EH (cell line): ENCODE measurements at places on chromosomes 5 and 9.

DNA sequence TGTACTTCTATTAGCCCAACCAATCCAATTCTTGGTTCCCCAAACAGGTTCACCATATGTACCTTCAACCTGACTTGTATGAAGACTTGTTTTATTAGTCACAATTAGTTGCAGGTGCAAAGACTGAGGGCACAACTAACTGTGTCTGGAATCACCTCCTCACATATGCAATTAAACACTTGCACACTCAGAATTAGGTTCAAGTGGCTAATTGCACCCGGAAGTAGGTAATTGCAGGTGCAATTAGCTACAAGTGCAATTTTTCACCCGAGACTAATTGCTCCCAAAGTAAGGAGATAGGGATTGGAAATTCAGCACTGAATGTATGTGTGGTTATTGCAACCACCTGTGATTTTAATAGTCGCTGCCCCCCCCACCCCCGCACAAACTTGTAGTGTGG is 338.9 kb downstream of the ZSWIM6 start:
- DNase-seq, result no peak

- no peak for DNase-seq
Measured at GRCh38 chr9:122164286-122164685, 4.6 kb downstream of the MORN5 start.

GRCh38 chr9:18007621-18008020 is 428.8 kb downstream of the SH3GL2 start:
- no peak for DNase-seq

DNA sequence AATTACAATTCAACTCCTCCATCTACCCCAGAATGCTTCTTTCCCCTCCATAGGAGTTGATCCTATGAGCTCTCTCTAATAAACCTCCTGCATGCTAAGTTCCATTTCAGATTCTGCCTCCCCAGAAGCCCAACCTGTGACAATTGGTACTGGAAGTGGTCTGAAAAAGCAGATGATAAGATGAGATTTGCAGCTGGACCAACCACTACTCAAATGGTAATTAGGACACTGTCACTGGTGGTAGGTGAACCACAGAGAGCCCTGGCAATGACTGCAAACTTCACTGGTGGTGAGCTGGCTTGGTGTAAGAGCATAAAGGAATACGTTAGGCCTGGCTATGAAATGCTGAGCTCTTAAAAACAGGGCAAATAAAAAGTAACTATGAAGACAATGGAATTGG is 112.6 kb downstream of the ESM1 start:
- no peak for DNase-seq

GRCh38 chr9:91817493-91818224 is 132.4 kb downstream of the ROR2 start:
- DNase-seq, result peak; percentile 60

DNA sequence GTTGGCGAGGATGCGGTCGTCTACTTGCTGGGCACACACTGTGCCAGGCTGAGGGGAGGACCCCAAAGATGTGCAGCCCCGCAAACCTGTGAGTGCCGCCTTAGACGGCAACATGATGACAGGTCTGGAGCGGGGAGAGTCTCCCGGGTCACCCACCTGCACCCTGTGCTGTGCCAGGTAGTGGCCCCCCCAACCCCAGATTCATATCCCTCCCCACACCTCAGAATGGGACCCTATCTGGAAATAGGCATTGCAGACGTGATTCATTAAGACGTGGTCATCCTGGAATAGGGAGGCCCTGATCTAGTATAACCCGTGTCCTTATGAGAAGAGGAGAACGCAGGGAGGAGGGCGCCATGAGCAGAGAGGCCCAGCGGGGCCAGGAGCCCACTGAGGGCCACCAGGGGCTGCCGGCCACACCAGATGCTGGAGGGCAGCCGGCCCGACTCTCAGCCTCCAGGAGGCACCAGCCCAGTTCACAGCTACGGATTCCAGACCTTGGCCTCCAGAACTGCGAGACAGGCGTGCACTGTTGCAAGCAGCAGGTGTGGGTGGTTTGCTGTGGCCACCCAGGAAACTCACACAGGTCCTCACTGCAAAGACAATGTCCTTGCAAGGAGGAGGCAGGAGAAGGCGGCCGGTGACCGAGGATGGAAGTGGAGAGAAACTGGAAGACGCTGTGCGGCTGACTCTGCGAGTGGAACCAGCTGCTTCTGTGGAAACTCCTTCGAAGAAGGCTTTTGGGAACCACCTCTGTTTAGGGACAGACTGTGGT is 131.9 kb upstream of the LPCAT1 start:
- no peak for DNase-seq

DNA sequence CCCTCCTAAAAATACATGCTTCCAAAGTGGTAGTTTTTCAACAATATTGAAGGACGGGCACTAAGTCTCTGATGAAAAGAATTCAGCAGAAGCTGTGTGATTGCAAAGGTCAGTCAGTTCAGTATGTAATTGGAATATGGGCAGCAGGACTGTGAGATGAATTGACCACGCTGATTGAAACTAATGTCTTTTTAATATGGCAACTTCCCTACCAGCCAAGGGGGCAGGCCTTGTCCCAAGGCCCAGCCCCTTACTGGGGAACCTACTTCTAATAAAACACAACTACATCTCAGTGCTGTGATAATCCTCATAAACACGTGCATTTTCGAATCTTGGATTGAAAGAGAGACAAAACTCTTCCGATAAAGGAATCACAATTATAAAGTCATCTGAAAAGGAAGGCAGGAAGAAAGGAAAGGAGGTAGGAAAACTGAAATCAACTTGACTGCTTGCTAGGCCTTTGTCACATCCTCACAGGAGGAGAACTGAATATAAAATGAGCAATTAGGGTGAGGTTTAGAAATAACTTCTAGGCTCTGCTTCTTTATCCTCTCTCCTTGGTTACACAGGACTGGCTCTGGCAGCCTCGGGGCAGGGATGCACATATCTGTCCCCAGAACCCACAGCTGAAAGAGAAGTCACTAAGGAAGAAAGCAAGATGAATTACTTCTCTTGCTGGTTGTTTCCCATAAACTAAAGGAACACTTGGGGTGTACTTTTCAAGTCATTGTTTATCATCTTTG is 281.9 kb downstream of the GLIS3 start:
- no peak for DNase-seq

DNA sequence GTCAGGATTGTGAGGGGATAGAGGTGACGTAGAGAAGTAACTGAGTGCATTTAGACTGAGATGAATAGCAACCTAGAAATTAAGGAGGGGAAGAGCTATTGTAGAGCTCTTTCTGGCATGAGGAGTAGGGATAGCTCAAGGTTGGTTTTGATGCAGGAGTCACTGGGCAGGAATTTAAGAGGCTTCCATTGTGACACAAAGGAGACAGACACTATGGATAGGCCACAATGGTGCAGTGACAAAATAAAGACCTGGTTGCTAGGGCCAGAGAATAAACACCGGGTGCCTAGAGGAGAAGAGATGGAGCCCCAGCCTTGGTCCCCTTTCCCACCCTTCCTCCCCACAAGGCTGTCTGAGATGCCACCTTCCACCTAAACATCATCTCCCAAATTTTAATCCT is at the start of gene SPZ1:
Gene SPZ1 (plus strand): TSS at position 301 of the 400 bp plus-strand sequence. CDS start 214 bp downstream, outside the sequence.
- DNase-seq, result no peak

DNA sequence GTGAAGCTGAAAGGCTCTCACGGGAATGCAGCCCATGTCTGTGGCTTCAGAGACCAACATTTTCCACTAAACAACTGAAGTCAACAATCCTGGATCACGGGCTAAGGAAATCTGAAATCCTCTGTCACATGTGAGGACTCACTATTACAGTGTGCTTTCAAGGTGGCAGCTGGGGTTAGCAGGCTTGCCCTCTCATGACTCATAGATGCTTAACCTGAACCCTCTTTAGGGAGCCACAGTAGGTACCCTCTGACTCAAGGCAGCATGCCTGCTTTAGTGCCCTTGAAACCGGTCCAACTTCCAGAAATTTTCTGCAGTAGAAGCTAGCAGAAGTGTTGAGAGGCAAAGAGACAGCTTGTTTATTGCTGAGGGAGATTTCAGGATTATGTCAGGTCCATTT is 232.5 kb downstream of the GABRB2 start:
- DNase-seq, result no peak

- no peak for DNase-seq
Measured at GRCh38 chr5:140996060-140996459, 29.8 kb downstream of the PCDHAC2 start.

- peak; percentile 47 for DNase-seq
Measured at GRCh38 chr5:133742431-133742988, 130.2 kb upstream of the FSTL4 start.

DNA sequence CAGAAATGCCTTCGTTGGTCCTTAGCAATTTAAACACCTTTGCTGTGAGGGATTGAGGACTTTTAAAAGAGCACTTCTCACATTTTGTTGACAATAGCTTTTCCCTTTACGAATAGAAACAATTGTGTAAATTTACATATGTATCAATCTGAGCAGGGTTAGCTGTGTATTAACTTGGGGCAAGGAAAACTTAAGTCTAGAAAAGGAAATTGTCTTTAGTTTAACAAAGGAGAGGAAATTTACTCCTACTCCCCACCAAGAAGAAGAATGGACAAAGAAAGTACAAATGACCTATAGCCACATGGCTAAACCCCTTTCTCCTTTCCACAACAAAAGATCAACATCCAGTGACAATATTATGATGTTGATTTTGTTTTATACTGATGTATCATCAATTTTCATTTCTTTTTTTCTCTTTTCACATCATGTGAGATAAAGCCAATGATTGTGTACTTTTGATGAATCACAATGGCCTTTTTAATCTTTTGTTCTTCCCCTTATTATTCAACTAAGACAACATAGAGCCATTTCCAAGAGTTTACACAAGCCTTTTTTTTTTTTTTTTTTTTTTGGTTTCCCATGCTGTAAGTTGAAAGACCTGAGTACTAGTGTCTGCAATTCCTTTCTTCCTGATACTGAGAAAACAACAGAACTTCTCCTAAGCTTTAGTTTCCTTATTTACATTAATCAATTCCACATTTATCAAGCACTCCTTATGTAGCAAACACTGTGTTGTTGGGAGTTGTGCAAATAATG is 19.0 kb downstream of the FOXB2 start:
- no peak for DNase-seq

DNA sequence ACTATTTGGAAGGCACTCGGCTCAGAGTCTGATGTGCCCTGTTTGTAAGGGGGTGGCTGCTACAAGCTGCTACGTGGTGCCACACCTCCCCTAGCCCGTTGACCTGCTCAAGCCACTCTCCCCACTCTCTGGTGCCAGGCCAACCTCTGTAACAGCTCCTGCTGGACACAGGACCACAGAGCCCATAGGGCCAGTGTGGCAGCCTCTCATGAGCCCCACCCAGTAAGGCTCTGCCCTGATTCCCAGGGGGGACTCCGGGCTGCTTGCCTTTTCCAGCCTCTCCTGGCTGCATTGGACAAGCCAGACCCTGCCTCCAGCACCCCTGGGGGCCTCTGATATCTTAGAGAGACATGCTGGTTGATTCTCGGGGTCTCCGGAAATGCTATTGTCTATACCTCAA is 53.3 kb upstream of the ANGPTL2 start:
- DNase-seq, result peak; percentile 26
